ENCODE measurements at places on chromosomes 5 and 9.
A peak's percentile ranks its signal among the peaks of the same experiment; 100 is the strongest.

DNA sequence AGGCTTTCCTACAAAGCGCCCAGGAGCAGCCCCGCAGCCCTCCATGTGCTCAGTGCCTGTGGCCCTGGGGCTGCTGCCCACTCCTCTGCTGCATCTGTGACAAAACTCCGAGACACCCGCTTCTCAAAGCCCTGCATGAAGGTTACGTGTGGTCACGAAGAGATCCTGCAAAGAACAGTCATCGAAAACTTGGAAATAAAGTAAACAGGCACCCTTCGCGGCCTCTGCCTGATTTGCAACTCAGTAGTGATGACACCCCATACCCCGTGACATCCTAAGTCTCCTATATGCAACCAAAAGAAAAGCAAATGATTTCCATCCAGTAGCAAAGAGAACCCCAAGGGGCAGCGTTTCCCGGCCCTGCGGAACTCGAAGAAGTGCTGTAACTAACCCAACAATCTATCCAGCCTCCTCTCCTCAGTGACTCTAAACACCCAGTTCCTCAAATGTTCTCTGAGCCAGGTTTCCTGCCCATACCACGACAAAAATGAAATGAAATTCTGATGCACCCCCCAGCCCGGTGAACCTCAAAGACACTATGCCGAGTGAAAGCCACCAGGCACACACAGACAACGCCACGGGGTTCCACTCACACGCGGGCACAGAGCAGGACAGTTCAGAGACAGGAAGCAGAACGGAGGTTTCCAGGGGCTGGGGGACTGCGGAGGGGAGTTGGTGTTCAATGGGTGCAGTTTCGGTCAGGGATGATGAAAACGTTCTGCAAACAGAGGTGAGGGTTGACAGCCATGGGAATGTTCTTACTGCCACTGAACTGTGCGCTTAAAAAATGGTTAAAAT is 19.0 kb downstream of the NACC2 start:
- no peak for DNase-seq

- no peak for DNase-seq
These were observed 42.9 kb upstream of the GALNT10 start for GRCh38 chr5:154147666-154148065.

- peak; percentile 75 for DNase-seq
These were observed at the start of gene PIP5K1B for GRCh38 chr9:68704814-68705530. Gene PIP5K1B (plus strand): TSS chr9:68705240. CDS start chr9:68822615, 117,375 bp downstream.

- DNase-seq: no peak
These were observed 69.4 kb downstream of the PPIC start for GRCh38 chr5:122967085-122967484.

DNA sequence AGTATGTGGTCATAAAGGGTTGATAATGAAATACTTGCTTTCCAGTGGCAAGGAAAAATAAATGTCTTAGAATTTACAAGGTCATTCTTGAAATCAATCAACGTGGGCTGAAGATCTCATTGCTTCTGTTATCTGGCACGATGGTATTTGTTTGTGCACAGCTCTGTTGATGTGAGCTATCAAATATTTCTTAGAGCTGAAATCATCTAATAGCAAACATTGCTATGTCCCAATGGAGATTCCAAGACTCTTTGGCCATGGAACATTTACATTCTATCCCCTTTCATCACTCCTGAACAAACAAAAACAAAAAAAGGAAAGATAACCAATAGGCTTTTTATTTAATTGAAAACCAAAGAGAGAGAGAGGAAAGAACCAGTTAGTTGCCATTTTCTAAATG is 111.5 kb upstream of the CCDC152 start:
- DNase-seq: no peak

DNA sequence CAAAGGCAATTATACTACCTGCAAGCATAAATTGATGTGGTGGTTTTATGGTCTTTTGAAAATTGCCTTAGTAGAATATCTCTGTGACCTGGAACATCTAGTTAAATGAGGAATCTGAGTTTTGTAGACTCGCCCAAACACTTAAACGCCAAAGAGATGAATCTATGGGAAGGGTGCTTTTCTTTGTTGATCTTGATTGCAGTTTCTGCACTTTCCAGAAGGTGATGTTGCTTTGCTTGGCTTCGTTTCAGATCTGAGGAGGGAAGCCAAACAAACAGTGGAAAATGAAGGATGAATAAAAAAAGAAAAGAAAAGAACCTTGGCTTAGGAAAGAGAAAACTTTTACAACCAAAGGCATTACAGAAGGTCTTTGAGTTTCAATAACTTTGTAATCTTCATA is 1021.2 kb downstream of the NR2F1-AS1 start:
- DNase-seq: no peak

- DNase-seq: no peak
These were observed 294.5 kb downstream of the CTNND2 start for GRCh38 chr5:11609570-11610303.

- no peak for DNase-seq
These were observed 202.3 kb downstream of the AOPEP start for GRCh38 chr9:94928691-94929368.
